ENCODE measurements at places on chromosomes 6 and 20.

DNA sequence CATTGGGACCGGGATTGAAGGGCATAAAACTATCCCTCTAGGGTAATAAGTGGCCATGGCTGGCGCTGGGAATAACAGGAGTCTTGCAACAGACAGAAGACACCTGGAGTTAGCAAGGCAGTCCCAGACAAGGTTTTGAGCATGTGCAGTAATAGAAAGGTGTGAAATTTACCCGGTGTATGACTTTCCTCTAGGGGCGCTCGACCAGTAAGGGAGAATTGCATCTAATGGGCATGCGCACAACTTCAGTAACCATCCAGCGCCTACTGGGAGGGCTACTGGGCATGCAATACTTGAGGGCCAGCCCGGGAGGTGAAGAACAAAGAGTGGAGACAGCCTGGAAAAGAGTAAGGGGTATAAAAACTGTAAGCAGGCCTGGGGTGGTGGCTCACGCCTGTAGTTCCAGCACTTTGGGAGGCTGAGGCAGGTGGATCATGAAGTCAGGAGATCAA, 32.7 kb downstream of the SERPINB6 start:
- no peak overlapping the region for H3K4me3 ChIP-seq
- H3K36me3 ChIP-seq, result no peaks in the 10 kb centered on the region
- H3K27me3 ChIP-seq, result no peaks in the 10 kb centered on the region
- no peaks in the 10 kb centered on the region for H3K4me1 ChIP-seq

DNA sequence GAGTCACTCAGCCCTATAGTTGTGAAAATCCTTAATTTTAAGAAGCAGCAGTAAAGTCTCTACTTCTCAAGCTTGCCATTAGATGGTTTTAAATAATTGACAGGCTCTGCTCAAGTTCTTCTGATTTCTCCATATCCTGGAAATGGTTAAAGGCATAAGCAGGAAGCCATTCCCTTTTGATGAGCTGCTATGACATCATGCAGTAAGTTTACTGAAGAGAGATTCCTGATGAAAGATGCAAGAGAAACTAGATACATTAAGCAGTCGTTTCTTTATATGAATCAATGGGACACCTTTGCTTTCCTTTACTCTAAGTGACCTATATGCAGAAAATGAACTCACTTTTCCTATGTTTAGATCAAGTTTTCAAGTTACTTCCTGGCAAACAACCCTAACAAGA, 9.8 kb downstream of the POPDC3 start:
- no peak overlapping the region for H3K4me3 ChIP-seq
- no peaks in the 10 kb centered on the region for H3K36me3 ChIP-seq
- no peak overlapping the region for H3K27ac ChIP-seq
- DNase-seq, result no peak

GRCh38 chr6:108942556-108943492, 94.6 kb downstream of the ARMC2 start:
- DNase-seq, result no peak
- no peak overlapping the region for H3K27ac ChIP-seq
- H3K4me1 ChIP-seq, result no peaks in the 10 kb centered on the region
- H3K27me3 ChIP-seq, result no peaks in the 10 kb centered on the region

GRCh38 chr6:95681736-95682135, 104.4 kb downstream of the MANEA start:
- H3K4me1 ChIP-seq, result no peaks in the 10 kb centered on the region
- H3K27ac ChIP-seq, result no peak overlapping the region
- no peak for DNase-seq
- H3K4me3 ChIP-seq, result no peak overlapping the region

DNA sequence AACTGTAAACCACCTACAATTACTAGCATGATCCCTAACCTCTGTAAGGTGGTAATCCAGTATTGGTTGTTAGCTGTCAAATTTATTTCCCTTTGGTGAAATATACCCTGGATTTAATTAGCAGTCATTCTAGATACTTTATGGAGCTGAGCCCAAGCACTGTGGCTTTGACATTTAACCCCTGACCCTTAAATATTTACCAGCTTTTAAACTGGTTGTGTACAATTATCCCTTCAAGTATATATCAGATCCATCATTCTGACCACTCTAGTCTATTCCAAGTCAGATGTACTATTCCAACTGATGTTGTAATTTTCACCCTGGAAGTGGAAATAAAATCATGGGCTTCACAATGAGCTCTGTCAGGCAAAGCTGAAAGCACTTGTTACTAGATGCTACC, 229.6 kb downstream of the FOXC1 start:
- H3K36me3 ChIP-seq, result no peaks in the 10 kb centered on the region
- H3K4me3 ChIP-seq, result no peak overlapping the region
- peaks cover 5% of the 10 kb centered on the region for H3K4me1 ChIP-seq
- no peaks in the 10 kb centered on the region for H3K27me3 ChIP-seq

DNA sequence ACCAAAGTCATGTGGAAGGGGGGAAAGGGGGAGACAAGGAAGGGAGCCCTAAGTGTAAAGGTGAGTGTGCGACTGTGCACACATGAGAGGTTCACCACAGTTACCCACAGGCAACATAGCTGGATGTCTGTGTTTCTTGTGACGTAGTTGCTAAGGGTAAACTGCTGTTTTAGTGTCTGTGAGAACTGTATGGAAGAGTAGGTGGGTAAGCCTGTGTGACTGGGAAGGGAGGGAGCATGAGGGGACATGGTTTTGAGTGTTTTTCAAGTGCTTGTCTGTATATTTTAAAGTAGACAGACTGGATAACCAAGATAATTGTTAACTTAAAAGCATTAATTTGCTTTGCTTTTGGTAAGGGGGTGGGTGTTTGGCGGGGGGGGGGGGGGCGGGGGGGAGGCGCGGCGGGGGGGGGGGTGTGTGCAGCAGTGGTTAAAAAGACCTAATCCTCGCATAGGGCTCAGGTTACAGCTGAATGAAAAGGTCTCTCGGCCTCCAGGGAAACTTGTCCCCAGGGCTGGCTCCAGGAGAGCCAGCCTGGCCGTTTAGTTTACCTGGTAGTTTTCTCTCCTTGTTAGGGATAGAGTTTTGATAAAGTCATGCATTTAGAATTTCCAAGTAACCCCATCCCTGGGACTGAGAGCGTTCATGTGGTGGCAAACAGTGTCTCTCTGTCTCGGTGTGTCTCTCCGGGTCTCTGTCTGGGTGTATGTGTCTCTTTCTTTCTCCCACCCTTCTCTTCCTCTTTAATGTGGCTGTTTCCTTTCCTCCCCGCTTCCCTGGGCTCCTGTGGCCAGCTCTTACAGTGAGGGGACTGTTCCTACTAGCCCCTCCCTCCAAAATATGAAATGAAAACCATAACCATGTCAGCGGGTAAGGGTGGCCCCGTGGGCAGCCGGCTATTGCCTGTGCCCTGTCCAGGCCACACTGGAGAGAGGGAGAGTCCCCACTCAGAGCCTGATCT, 3.4 kb downstream of the SCUBE3 start:
- no peak overlapping the region for H3K4me3 ChIP-seq
- H3K4me1 ChIP-seq, result peaks cover 12% of the 10 kb centered on the region
- DNase-seq, result no peak
- H3K36me3 ChIP-seq, result no peaks in the 10 kb centered on the region
- peaks cover 40% of the 10 kb centered on the region for H3K27me3 ChIP-seq
- H3K27ac ChIP-seq, result no peak overlapping the region

GRCh38 chr20:62030357-62030756, 35.3 kb downstream of the TAF4 start:
- no peaks in the 10 kb centered on the region for H3K36me3 ChIP-seq
- H3K4me3 ChIP-seq, result no peak overlapping the region
- no peak overlapping the region for H3K27ac ChIP-seq
- H3K27me3 ChIP-seq, result no peaks in the 10 kb centered on the region
- no peak for DNase-seq

GRCh38 chr20:44120676-44121425, 66.1 kb downstream of the JPH2 start:
- H3K4me3 ChIP-seq, result no peak overlapping the region
- H3K36me3 ChIP-seq, result no peaks in the 10 kb centered on the region
- DNase-seq, result no peak
- H3K27ac ChIP-seq, result no peak overlapping the region
- H3K4me1 ChIP-seq, result peaks cover 3% of the 10 kb centered on the region
- no peaks in the 10 kb centered on the region for H3K27me3 ChIP-seq

DNA sequence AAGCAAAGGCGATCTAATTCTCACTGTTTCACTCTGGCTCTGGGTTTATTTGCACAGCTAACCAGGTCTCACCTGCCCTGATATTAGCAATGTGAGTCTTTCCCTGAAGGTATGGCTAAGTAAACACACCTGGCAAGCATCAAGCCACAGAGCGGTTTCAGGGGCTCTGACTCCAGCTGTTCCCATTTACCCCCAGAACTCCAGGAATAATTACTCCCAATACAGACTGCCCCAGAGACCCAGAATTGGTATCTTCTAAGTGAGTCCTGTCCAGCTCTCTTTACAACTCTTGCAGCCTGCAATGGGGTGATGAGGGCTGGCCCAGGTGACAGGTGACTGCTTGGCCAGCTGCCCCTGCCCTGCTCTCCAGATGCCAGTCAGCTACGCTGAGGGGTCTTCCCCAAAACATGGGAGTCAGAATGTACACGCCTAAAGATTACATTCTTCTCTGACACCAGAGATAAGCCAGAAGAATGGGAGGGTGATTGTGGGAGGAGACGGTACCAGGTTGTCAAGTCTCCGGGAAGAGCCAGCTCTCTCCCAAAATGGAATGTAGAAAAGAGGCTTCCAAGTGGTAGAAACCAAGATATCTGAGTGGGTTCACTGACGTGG, 4.9 kb upstream of the LRRN4 start:
- H3K4me3 ChIP-seq, result no peak overlapping the region
- peaks cover 2% of the 10 kb centered on the region for H3K4me1 ChIP-seq
- DNase-seq, result no peak

DNA sequence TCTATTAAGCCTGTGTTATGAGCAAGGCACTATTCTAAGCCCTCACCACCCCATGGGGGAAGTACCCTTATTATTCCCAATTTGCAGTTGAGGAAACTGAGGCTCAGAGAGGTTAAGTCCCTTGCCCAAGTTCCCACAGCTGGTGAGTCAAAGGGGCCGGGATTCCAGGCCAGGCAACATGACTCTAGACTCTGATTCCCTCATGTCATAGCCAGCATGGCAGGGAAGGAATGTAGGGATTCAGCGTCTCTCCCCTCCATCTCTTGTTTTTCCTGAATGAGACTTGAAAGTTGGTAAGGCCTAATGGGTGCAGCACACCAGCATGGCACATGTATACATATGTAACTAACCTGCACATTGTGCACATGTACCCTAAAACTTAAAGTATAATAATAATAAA, 6.7 kb downstream of the C6orf132 start:
- H3K36me3 ChIP-seq, result peaks cover 6% of the 10 kb centered on the region
- H3K4me3 ChIP-seq, result no peak overlapping the region
- DNase-seq, result no peak
- peaks cover 23% of the 10 kb centered on the region for H3K4me1 ChIP-seq

- H3K36me3 ChIP-seq, result no peaks in the 10 kb centered on the region
- H3K4me1 ChIP-seq, result no peaks in the 10 kb centered on the region
- DNase-seq, result no peak
- H3K4me3 ChIP-seq, result no peak overlapping the region
Observed at GRCh38 chr20:50331469-50332363, 141.1 kb downstream of the CEBPB start.

GRCh38 chr6:79586548-79586947, 44.6 kb upstream of the SH3BGRL2 start:
- no peaks in the 10 kb centered on the region for H3K4me1 ChIP-seq
- H3K27me3 ChIP-seq, result no peaks in the 10 kb centered on the region
- no peak overlapping the region for H3K27ac ChIP-seq
- no peak overlapping the region for H3K4me3 ChIP-seq

GRCh38 chr6:34196833-34197195, 39.9 kb upstream of the HMGA1 start:
- DNase-seq, result no peak
- H3K4me1 ChIP-seq, result peaks cover 5% of the 10 kb centered on the region
- no peaks in the 10 kb centered on the region for H3K27me3 ChIP-seq
- no peak overlapping the region for H3K27ac ChIP-seq
- H3K36me3 ChIP-seq, result no peaks in the 10 kb centered on the region

DNA sequence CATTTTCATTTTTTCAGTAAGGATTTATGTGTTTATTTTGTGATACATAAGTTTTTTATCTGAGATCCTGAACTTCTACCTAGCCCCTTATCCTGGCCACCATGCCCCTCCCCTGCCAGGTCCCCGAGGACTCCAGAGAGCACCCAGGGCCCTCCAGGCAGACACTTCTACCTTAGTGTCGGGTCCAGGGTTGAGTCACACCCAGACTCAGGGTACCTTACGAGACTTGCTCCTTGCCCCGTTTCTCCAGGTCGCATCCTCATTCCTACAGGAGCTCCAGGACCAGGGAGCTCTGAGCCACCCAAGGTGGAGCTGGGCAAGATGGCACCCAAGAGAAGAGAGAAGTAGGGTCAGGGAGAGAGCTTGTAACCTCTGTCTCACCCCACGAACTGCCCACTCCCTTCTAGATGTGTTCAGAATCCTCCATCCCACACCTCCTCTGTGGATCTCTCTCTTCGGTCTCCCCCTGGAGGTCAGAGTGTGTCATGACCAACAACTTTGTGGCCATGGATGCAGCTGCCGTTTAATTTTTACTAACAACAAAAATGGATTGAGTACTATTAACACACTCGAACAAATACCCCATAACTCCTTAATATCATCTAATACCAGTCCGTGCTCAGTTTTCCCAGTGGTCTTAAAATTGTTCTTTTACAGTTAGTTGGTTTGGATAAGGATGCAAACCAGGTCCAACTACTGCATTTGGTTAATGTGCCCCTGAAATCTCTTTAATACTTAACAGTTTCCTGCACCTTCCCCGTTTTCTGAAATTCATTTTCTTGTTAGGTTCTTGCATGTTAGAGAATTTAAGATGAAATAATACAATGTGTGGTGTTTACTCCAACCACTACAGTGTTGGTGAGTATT, 130.6 kb upstream of the INSM1 start:
- peak; percentile 22 for DNase-seq
- H3K36me3 ChIP-seq, result no peaks in the 10 kb centered on the region
- no peak overlapping the region for H3K4me3 ChIP-seq
- H3K4me1 ChIP-seq, result no peaks in the 10 kb centered on the region

DNA sequence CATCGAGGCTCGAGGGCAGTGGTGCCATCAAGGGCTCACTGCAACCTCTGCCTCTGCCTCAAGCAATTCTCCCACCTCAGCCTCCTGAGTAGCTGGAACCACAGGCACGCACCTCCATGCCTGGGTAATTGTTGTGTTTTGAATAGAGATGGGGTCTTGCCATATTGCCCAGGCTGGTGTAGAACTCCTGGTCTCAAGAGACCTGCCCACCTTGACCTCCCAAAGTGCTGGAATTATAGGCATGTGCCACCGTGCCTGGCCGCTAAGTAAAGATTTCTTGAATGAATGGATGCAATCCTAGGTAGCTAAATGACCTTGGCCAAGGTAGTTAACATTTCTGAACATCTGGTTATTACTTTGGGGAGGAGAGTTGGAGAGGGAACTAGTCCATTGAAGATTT, 7.4 kb downstream of the SCAF8 start:
- H3K27ac ChIP-seq, result no peak overlapping the region
- no peak for DNase-seq
- 0 out of 2 replicates have a peak, but pooled peaks cover 2% of the 10 kb centered on the region for H3K4me1 ChIP-seq
- no peak overlapping the region for H3K4me3 ChIP-seq
- H3K27me3 ChIP-seq, result no peaks in the 10 kb centered on the region
- H3K36me3 ChIP-seq, result 0 out of 2 replicates have a peak, but pooled peaks cover 3% of the 10 kb centered on the region
